ENCODE measurements at places on chromosomes 6 and 20.

- no peak for DNase-seq
Measured at GRCh38 chr6:48429021-48429420, 318.0 kb upstream of the PTCHD4 start.

GRCh38 chr6:149139782-149140136, 177.8 kb upstream of the TAB2 start:
- DNase-seq = no peak

GRCh38 chr6:45971287-45971686, 44.4 kb downstream of the CLIC5 start:
- no peak for DNase-seq

DNA sequence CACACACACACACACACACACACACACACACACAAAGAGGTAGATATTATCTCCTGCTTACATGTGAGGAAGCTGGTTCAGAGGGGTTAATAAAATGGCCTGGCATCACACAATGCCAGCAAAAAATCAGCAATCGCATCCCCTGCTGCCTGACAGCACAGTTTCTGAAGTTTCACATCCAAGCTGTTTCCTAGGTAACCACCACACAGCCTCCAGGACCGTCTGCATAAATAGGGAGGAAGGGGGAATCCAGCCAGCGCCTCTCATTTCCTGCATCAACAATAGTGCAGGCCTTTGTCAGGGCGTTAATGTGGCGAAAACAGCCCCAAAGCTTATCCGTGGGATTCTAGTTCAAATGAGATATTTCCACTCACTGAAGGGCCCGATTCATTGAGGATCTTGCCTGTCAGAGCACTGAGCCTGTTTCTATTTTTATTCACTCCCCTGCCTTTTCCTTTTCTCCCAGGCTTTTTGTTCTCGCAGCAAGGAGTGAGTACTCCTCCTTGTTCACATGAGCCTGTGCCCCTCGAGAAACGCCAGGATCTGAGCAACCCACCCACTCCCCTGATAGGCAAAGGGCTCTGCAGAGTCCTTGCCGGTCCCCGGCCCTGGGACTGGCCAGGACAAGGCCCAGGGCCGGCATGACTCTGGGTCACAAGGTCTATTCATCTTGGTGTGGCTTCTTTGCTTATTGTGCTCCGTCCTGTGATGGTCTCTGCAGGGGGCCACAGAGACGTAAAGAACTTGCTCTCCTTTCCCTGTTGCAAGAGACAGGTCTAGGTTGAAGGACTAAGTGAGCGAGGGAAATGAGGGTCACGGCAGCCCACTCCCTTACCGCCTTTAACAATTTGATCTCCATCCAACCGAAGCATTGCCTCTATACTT, 32.7 kb downstream of the TUBB2B start:
- DNase-seq = peak; percentile 38
